ENCODE measurements at places on chromosomes 6 and 20. TPM values are rescaled to one million over a fixed set of nuclear protein-coding genes. Genes with fewer than 3 reads are reported as not detected.

DNA sequence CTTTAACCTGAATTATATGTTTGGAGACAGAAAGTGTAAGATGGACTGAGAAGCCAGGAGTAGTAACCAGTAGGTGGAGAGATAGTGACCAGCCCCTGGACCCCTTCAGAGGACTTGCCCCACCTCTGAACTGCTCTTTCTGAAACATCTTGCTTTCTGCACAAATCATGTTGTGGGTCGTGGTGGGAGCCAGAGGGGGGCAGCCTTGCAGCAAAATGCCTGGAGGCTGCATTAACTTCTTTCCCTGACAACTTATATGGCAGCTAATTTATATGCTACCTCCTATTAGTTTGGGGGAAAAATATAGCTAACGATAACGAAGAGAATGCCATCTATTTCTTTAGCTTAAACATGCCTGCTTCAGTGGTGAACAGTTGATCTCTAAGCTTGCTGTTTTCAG, 859.8 kb downstream of the MAFB start:
- no peaks in the 10 kb centered on the region for H3K4me1 ChIP-seq
- no peaks in the 10 kb centered on the region for H3K27me3 ChIP-seq
- no peak overlapping the region for H3K4me3 ChIP-seq
- no peaks in the 10 kb centered on the region for H3K36me3 ChIP-seq
- no peak for DNase-seq
- H3K27ac ChIP-seq, result no peak overlapping the region

- H3K4me3 ChIP-seq, result no peak overlapping the region
- H3K27ac ChIP-seq, result no peak overlapping the region
- no peak for DNase-seq
These were observed 67.7 kb downstream of the RPP40 start for GRCh38 chr6:4935975-4936680.

Gene APOM
- 3.3 TPM for total RNA-seq

Gene KHDRBS2
- not detected for total RNA-seq

DNA sequence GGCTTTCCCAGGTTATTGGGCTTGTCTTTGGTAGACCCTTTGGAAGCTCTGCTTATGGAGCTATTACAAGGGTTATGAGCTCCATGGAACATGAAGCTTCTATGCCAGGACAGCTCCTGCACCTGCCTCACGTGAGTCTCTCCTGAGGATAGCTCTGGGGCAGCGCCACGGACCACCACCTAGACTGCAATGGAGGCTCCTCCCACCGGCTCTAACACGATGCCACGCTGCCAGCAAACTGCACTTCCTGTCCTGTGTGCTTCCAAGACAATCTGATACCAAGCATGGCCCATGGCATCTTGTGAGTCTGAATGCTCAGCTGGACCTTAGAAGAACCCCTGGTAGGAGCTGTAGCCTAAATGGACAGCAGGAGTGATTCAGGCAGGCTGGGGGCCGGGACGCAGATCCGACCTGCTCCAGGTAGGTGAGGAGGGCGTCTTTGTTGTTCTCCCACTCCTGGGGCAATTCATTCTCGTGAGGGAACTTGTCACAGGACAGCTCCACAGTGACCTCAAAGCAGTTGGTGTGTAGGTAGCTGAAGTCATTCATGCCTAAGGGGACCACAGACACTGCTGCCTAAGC, 5.5 kb downstream of the CPXM1 start:
- H3K4me1 ChIP-seq, result peaks cover 3% of the 10 kb centered on the region
- no peak for DNase-seq
- H3K27me3 ChIP-seq, result peaks cover 19% of the 10 kb centered on the region
- no peak overlapping the region for H3K27ac ChIP-seq
- H3K4me3 ChIP-seq, result no peak overlapping the region

DNA sequence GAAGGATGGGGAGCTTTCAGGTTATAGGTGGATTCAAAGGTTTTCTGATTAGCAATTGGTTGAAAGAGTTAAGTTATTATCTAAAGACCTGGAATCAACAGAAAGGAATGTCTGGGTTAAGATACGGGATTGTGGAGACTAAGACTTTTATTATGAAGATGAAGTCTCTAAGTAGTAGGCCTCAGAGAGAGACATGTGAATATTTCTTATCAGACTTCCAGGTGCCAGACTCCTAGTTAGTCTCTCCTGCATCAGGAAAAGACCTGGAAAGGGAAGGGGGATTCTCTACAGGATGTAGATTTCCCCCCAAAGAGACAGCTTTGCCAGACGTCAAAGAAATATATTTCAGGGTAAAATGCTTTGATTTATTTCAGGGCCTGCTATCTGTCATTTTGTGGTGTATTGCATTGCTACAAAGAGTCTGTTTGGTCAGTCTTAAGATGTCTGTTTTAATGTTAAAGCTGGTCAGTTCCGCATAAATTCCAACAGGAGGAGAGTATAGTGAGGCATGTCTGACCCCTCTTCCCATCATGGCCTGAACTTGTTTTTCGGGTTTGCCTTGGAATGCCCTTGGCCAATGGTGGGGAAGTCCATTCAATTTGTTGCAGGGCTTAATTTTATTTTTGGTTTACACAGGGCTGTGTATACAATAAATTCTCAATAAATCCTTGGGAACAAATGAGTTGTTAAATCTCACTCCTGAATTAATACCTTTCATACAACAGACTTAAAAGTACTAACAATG, 103.4 kb upstream of the RALGAPA2 start:
- H3K27me3 ChIP-seq, result no peaks in the 10 kb centered on the region
- H3K4me1 ChIP-seq, result no peaks in the 10 kb centered on the region
- no peak overlapping the region for H3K27ac ChIP-seq
- DNase-seq, result no peak
- no peak overlapping the region for H3K4me3 ChIP-seq

GRCh38 chr6:34535646-34536045, 20.5 kb downstream of the SPDEF start:
- DNase-seq, result no peak
- H3K4me3 ChIP-seq, result no peak overlapping the region
- no peaks in the 10 kb centered on the region for H3K36me3 ChIP-seq
- no peaks in the 10 kb centered on the region for H3K27me3 ChIP-seq
- no peak overlapping the region for H3K27ac ChIP-seq
